Fibroblast of skin of right quadriceps (primary cell): ENCODE measurements at places on chromosomes 6 and 20.

DNA sequence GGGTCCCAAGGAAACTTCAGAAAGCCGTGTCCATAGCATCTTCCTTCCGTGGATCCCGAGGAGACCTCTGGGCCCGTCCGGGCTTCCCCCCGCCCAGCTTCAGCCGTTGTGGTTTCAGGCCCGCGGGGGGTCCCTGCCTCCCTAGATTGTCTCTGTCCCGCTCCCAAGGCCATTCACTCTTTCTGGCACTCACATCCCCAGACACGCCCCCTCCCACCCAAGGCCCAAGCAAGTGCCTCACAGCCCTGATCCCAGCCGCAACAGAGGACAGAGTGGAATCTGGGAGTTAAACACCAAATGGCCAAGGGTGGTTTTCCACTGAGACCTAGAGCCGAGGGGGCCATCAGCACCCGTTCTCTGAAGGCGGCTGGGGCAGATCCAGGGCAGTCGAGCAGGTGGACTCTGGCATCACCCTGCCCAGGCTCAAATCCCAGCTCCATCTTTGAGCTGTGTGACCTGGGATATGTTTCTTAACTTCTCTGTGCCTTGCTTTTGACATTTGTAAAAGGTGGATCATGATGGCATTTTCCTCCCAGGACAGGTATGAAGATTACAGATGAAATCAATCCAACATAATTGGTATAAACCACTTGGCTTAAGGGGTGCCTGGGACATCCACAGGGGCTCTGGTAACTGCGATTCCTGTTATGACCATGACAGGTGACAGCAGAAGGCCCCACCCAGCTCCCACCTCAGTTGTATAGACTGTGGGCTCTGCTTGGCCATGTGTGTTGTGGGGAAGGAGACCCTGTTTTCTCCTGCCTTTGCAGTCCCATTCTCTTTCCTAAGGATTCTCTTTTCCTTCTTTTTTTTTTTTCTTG, 48.1 kb downstream of the CTCFL start:
- no peak for DNase-seq

DNA sequence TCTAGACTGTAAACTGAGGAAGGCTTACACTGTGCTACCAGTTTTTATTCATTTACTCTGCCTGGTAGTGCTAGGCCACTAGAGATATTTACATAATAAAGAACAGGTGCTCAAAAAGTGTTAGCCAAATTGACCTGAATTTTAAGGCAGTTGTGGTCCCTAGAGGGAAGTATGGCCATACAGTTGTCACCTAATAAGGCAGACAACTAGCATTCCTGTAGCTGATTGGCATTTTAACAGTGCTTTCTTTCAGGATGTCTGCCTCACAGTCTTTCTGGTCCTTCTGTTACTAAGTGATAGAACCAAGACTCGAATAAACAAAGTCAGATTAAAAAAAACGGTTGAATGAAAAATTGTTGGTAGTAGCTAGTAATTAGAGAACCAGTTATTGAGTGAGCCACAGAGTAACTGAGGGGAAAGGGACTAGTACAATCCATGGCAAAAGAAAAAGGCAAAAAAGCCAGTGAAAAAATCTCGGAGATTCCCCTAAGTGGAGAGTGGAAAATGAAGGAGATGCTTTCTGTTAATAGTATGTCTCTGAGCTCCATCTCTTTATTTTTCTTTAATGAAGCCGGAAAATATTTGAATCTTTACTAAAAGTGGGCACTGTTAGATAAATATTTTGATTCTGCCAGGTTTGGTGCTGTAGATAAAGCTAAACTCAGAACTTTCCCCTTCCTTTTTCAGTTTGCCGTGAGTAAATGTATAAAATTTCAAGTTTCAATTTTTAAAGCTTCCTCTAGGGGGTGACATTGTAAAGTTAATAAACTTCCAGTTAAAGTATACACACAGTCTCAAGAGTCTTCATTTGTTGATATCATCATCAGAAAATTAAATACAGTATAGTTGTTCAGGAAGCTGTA, 9.1 kb downstream of the VTA1 start:
- peak; percentile 25 for DNase-seq

DNA sequence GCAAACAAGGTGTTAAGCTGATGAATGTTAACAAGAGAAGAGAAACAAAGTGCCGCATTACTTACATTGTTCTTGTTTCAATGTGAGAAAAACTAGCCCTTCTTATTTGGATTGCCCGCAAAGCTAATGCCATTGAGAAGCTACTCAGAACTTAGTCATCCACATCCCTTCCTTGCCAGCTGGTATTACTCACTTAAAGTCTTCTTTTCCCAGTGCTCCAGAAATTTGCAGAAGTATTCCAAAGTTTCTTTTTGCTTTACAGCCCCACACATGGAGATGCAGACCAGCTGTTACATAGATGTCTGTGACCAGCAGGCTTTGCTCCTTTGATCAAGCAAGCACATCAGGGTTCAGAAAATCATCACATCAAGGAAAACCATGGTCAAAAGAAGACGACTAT, 529.0 kb downstream of the TBC1D32 start:
- peak; percentile 6 for DNase-seq

DNA sequence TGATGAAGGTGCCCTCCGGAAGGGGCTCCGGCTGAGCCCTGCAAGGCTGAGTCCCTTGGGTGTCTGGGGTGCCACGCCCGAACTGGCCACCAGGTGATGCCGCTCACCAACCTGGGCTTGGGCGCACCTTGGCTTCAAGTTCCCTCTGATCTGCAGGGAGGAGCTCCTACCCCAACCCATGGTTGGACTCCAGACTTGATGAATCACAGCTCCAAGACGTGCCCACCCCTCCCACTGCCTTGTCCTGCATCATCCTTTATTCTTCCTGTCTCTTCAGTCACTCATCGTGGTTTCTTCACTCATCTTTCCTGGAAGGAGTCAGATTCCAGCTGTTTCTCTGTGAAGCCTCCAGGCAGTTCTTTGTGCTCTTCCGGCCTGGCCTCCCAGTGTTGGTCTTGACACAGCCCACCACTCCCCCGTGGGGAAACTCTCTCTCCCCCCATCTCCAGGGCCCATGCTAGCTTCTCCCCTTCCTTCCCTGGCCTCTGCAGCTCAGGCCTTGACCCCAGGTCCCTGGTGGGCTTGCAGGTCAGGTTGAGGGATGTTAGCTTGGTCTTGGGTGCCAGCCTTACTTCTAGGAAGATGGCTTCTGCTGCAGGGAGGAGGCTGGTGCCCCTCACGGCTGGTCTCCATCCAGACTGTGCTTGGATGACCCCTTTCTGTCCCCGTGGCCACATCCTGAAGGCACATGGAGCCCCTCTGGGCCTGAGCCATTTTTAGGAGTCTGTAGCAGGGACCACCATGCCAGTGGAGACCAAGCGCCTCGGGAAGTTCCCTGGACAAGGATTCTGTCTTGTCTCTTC, 2.6 kb upstream of the ZBP1 start:
- peak; percentile 78 for DNase-seq

- no peak for DNase-seq
Observed at GRCh38 chr20:24981790-24982189, 10.8 kb downstream of the APMAP start.

DNA sequence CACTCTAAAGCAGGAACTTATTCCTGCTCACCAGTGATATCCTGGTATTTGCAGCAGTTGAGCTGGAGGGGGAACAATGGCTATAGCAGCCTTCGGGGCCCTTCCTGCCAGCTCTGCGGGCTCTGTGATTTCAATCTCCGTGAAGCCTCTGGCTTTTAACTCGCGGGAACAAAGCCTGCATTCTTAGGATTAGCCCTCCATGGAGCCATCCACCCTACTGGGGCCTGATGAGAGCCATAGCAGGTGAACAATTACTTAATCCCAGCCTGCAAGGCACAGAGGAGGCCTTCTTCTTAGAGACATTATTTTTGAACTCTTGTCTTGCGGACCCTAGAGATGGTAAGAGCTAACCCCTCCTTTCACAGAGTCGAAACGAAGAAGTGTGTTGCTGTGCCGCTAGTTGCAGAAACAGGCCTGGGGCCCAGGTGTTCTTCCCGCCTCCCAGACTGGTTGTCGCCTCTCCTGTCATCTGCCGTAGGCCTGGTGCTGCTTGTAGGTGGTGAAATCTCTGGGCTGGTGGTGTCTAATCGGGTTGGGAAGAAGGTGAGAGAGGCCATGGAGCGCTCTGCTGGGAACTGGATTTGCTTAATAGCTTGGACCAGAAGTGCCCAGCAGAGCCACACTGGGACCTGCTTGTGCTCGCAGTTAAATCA, 9.7 kb downstream of the GHRH start:
- DNase-seq: no peak

DNA sequence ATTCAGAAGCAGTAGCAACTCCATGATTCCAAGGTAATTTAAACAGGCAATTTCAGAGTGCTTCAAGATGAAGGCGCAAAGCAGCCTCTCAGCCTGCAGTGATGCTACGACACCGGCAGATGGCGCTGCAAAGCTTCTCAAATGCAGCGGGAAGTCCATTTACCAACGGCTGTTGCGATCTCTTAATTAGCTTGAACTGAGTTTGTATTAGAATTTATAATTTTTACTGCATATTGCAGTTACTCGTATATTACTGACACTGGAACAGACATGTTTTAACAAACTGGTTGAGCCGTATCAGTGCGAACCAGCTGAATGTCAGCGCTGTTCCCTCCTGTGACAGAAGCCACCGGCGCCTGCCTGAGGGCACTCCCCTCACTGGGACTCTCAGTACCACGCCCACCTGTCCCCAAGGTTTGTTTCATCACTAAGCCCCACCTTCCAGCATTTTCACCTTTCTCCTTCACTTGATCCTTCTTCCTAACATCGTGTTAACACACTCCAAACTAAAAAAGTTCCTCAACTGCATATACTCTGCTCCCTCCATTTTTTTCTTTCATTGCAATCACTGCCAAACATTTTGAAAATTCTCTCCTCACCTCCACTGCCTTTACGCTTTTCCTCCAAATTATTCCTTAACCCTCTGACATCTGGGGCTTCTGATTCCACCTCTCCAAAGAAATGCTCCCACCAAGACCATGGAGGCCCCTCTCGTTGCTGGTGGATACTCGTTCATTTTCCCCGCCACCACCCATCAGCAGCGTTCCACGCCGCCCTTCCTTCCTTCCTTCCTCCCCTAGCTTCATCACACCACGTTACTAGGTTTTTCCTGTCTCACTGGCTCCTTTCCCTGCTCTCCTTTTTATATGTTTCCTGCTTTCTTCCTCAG, 14.5 kb downstream of the GNL1 start:
- peak; percentile 74 for DNase-seq

DNA sequence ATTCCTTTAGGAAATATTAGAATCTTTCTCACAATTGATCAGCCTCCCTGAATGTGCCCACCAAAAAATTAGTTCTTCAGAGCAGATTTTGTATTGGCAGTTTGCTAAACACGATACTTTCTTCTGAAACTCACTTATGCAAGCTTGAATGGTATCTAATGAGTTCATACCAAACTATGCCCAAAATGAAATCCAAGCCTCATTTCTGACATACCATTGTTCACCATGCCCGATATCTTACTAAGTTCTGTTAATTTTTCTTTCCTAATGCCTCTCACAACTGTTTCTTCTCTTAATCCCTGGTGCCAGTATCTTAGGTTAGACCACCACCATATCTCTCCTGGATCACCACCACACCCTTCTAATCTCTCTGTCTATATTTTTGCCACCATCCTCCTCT, 755.9 kb downstream of the KIF16B start:
- no peak for DNase-seq

DNA sequence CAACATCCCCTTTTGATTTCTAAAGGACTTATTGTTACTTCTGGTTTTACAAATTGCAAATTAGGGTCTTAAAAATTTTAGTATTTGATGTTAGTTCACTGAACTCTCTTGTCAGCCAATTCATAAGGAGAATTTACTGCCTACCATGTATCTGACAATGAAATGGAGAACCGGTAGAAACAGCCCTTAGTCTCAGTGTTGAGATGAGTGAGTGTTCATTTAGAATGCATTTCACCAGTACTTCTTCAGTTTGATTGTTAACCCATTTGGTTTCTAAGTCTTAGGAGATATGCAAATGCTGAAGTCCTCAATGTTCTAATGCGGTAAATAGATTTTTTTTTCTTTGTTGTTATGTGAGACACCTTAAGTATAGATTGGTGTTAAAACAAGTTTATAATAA, 616.3 kb upstream of the FLRT3 start:
- DNase-seq: no peak

DNA sequence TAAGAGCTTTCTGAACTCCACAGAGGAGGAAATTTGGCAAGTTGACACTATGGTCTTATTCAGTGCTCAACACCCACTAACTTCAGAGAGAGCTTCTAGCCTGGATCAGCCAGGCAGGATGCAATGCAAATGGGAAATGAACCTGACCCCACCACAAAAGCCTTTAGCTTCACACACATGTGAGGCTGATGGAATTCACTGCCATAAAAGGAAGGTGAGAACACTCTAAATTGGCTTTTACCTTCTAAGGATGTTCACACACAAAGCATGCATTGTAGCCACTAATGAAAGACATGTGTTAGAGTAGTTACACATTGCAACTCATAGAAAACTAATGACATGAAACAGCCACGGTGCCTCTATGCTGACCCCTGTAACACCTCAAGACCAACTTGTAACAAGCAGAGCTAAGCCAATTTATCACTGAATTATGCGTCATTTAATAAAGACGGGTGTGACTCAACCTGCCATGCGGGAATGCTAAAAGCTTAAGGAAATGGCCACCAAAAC, 262.1 kb downstream of the HACE1 start:
- DNase-seq: peak; percentile 97

GRCh38 chr20:8447262-8448120, 315.4 kb downstream of the PLCB1 start:
- DNase-seq: no peak

DNA sequence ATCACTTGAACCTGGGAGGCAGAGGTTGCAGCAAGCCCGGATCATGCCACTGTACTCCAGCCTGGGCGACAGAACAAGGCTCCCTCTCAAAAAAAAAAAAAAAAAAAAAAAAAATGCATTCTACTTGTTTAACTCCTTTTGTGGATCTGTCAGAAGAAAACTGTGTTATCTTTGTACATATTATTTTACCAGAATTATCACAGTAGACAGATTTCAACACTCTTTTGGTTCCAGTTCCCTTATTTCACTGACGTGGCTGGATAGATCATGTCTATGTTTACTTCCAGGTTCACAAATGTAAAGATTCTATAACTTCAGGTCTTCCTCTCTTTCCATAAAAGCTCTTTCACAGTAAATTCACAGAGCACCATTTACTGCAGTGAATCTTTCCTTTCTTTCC, 18.4 kb downstream of the NUDT3 start:
- DNase-seq: no peak

- no peak for DNase-seq
Observed at GRCh38 chr6:111609028-111609820, 3.5 kb upstream of the TRAF3IP2 start.

DNA sequence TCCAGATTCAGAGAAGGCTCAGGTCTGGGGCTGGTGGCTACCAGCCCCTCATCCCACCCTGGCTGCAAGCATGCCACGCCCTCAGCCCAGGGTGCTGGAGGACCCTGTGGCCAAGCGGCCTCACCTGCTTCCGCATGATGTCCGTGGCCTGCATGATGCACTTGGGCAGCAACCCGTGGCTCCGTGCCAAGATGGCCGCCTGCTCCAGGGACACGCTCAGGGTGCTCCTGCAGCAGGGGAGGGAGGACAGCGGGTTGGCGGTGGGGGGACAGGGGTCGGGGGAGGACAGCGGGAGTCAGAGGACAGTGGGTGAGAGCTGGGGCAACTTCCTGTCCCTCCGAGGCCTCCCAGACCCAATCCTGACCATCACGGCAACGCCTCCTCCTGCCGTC, 200.1 kb downstream of the PREX1 start:
- no peak for DNase-seq

- DNase-seq: no peak
Observed at GRCh38 chr6:166336847-166337246, 5.5 kb downstream of the SFT2D1 start.

- peak; percentile 32 for DNase-seq
Observed at GRCh38 chr6:147361311-147361981, 147.0 kb upstream of the SAMD5 start.
